ENCODE measurements at places on chromosomes 7 and 10.

GRCh38 chr7:130475776-130476175 lies 16.1 kb upstream of the MEST start:
- no peak for DNase-seq

DNA sequence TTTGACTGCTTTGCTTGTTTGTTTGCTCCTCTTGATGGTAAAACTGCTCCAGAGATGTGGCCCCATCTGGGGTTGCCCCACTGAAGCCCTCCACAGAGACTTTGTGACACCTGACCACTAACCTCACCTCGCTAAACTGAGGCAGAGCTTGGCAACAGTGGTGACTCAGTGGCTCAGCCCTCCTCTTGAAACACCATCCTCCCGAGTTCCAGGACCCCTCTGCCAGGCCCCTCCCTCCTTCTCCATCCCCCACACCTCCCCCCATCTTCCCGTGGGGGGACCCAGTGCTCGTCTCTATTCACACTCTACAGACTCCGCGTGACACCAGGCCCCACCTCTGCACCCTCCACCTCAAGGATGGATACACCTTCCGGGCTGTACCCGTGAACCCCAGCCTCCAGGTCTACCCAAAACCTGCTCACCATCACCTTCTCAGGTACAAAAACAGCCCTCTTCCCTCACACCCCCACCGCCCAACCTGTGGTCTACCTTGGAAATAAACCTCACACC lies 19.0 kb upstream of the RET start:
- DNase-seq: no peak

GRCh38 chr7:99072126-99072525 lies 71.8 kb downstream of the SMURF1 start:
- DNase-seq: no peak

DNA sequence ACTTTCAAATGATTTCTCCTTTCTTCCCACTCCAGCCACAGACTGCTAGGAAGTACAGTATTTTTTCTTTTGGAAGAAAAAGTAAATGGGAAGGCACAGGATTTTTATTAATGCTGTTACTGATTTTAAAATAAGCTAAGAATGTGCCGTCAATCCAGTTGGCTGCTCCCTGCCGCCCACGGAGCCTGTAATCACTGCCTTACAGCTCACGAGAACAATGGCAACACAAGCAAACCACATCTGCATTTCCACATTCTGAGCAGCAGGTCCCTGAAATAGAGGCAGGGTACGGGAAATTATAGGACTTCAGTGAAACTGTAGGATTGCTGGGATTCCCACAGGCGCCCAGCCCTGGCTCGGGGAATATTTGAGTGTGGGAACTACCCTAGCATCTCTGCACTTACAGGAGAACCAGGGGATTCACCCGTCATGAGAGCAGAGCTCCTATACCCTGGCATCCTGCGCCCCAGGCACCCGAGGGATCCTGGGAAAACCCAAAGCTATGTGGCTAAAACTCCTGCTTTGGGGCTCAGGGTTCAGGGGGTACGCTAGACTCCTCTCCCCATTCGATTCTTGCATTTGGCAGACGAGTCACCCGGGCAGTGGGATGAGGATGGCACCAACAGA lies 72.9 kb upstream of the TNS3 start:
- no peak for DNase-seq

DNA sequence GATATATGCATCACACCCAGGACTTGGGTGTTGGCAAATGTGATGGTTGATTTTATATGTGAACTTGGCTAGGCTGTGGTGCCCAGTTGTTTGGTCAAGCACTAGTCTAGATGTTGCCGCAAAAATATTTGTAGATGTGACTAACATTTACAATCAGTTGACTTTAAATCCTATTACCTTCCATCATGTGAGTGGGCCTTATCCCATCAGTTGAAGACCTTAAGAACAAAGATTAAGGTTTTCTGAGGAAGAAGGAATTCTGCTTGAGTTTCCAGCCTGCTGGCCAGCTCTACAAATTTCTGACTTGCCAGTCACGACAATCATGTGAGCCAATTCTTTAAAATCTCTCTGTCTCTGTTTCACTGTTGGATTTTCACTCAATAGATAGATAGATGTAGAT lies 20.3 kb downstream of the TSPAN13 start:
- DNase-seq: no peak

GRCh38 chr7:133054162-133054840 lies 27.6 kb downstream of the CHCHD3 start:
- no peak for DNase-seq

DNA sequence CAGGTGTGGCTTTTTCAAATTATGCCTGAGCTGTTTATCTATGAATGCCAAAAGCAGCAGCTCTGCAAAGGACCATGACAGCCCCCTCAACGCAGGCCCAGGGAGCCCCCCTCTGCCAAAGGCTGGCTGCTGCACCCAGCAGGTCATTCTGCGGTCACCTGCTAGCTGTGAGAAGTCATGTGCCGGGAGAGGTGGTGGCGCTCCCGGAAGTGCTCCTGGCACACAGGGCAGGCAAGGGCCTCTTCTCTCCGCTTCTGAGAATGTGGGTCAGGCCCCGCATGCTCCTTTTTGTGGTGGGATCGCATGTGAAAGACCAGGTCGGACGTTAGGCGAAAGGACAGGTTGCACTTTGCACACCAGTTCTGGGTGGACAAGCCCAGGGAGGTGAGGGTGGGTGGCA lies 16.4 kb downstream of the ZNF488 start:
- no peak for DNase-seq

DNA sequence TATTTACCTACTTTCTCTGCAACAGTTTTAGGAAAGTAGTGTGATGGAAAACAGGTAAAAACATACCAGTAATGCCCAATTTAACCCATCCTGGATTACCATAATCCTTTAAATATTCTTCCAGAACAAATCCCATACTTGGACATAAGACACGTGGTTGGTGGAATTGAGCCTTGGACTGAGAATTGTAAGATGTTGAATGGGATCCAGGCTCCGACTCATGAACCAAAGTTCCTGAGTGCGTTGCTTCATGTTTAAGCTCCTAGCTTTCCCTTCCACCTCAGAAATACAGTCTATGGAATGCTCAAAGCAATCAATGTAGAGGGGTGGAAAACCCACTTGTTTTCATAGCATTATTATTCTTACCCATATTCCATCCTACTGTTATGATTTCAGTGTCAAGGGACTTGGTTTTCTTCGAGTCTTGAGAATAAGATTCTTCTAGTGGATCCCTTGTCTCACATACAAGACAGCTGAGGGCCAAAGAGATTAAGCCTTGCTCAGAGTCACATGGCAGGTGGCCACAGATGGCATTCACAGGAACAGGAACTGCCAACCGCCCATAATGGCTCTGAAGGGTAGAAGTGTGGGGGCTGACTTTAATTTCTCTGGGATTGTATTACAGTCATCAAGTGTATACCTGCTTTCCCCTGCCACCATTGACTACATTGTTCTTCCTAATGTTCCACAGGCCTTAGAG lies 171.2 kb downstream of the GFRA1 start:
- no peak for DNase-seq

GRCh38 chr7:80584778-80585177 lies 53.7 kb upstream of the CD36 start:
- peak; percentile 26 for DNase-seq

GRCh38 chr10:48655411-48656240 lies 29.0 kb upstream of the WDFY4 start:
- no peak for DNase-seq

GRCh38 chr7:49425277-49425818 lies 348.1 kb upstream of the VWC2 start:
- no peak for DNase-seq

DNA sequence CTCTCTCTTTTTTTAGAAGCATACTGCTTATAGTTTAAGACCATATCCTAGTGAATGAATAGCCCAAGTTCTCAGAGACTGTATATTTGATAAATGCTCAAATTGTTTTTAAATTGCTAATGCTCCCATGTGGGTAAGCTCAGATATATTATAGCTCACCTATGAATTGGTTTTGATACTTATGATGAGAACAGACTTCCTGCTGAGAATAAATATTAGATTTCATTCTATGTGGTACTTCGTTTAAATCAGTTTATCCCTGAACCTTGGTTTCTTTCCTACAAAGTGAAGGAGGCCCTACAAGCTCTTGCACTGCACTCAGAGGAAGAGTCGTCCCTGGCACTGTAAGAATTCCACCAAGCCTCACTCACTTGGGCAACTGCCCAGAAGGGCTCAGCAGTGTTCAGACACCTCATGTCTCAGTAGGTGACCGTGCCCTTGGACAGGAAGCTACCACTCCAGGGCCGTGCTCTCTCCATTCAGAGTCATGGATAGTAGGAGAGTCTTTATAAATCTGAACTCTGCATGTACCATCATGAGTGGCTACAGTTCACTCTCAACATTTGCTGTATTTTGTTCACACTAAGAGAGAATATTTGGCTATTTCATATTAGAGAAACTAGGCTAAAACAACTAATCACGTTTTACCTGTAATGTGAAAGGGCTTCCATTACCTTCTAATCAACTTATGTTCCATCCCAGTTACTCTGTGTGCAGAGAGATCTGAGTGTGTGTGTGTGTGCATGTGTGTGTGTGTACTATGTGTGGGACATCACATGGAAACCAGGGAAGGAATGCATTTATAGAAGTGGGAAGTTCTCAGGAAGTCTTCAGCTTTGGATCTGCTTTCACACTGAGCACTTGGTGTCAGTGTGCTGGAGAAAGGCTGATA lies 93.8 kb downstream of the PTPRE start:
- DNase-seq: no peak

DNA sequence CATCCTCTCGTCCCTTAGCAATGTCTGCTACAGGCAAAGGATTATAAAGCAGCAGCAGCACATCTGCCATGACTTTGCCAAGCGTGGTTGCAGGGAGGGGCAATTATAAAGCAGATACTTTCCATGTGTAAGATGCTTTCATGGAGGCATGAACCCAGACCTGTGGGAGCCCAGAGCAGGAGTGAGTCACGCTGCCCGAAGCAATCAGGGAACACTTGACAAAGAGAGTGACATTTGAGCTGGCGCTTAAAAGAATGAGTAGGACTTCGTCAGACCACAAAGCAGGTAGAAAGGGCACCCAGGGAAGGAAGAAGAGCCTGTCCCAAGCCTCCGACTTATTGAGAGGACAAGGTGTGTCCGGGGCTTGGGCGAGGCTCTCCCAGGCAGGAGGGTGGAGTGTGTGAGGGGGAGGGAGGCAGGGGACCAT lies 147.2 kb downstream of the MYOF start:
- DNase-seq: no peak

- no peak for DNase-seq
Measured at GRCh38 chr7:90900628-90901356, 304.7 kb downstream of the CDK14 start.

- DNase-seq: peak; percentile 52
Measured at GRCh38 chr7:28573059-28573553, 160.8 kb downstream of the CREB5 start.

DNA sequence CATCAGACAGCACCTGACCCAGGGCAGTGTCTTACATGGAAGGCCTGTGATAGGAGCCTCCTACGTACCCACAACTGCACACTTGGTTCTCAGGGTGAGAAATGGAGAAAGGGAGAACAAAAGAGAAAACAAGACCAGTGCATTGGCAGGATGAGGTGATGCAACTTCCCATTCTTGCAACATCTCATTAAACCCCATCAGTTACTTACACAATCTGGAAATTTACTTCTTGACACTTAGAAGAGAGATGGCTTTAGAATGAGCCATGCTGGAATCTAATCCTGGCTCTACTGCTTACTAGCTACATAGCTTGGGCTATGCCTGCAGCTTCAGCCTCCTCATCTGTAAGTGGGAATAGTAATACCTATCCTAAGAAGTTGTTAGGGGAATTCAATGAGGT lies 391.7 kb downstream of the KCNMA1 start:
- DNase-seq: no peak

DNA sequence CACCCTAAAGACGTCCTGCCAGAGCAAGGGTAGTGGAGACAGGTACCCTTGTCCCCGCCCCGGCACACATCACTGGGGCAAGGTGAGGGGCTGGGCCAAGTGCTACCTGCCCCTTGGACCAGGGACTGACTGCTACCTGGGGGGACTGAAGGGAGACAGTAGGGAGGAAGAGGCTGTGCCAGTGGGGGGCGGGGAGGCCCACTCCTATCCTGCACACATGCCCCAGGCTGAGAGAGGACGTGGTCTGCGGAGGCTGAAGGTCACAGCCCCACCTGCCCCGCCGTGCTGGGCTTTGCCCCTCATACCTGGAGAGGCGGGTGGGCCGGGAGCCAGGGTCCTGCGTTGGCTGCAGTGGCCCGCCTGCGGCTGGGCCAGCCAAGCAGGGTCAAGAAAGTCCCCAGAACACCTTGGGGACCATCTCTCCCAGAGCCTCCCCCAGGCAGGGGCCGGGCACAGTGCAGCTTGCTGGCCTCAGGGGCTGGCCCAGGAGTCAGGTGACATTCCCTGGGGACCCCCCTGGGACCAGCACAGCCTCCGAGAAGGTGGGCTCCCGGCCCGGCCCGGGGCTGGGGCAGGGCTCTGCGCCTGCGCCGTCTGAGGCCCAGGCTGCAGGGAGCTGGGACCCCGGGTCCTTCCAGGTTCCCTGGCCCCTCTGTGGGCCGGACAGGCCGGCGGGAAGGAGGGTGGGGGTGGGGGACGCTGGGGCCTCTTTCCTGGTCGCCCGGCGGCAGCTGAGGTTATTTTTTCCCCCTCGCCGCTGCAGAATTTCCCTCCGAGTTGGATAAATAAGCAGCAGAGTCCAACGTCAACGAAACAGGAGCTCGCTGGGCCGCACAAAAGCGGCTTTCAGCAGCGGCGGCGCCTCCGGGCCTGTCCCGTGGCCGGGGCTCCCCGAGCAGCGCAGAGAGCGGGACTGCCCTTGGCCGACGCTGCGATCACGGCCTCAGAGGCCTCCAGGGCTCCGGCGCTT lies 9.8 kb upstream of the FZD9 start:
- no peak for DNase-seq

- DNase-seq: no peak
Measured at GRCh38 chr10:130580975-130581374, 444.8 kb downstream of the GLRX3 start.

DNA sequence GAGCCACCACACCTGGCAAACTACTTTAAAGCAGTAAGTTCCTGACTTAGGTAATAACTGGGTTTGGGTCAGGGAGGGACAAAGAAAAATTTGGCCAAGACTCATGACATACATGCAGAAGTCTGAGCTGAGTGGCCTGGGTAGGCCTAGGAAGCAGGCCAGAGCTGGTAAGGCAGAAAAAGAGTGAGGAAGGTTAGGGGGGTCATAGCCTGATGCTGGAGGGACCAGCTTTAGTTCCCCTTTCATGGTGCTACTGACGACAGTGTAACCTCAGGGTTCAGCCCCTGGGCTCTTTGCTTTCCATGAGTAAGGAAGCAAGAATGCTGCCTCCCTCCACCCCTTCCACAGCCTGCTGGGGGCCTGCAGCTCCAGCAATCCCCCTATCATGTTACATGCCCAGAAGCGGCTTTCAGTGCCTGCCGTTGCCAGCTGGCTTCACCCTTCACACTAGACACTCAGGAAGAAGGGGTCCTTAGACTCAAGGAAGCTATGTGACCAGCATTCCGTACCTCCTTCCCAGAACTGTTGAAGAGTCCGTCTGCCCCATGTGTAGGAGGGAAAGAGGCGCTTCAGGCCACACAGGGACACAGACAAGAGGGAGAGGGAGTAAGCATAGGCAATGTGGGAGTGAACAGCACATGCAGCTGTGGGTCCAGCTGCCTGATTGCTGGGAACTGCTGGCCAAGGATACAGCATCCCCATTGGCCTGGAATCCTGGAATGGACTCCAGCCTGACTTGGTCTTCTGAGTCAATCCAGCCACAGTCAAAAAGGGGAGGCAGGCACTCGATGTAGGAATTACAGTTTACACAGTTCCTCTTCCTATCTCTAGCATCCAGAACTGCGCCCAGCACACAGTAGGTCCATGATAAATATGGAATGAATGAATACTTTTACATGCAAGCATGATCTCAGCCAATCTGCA lies 4.1 kb upstream of the PLAU start:
- DNase-seq: peak; percentile 93

- DNase-seq: no peak
Measured at GRCh38 chr7:29228289-29229011, 33.9 kb downstream of the CHN2 start.
